Hematopoietic multipotent progenitor cell treated with erythropoietin and hydrocortisone succinate and interleukin-3 and kit ligand, for 4 days (in vitro differentiated cells): ENCODE measurements at places on chromosomes 3 and 15.
A peak's percentile ranks its signal among the peaks of the same experiment; 100 is the strongest.

GRCh38 chr15:20271647-20272046 is 270.0 kb downstream of the GOLGA6L6 start:
- DNase-seq = no peak

- DNase-seq = no peak
Measured at GRCh38 chr15:94098921-94099573, 132.3 kb upstream of the MCTP2 start.

DNA sequence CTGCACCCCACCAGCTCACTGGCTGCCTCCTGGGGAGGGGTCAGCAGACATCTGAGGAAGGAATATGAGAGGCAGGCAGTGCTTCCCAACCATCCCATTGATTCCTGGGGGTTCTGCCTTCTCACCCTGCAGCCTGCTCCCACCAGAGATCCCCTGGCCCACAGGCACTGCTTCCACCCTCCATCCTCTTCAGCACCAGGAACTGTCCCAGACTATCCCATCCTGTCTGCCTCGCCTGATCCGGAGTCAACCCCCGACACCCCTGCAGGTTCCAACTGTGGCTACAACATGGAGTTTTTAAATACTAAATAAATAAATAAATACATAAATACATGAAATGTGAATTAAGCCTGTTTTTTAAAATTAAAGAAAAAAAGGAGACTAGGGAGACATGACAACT is 43.6 kb downstream of the CACNA2D2 start:
- DNase-seq = no peak

DNA sequence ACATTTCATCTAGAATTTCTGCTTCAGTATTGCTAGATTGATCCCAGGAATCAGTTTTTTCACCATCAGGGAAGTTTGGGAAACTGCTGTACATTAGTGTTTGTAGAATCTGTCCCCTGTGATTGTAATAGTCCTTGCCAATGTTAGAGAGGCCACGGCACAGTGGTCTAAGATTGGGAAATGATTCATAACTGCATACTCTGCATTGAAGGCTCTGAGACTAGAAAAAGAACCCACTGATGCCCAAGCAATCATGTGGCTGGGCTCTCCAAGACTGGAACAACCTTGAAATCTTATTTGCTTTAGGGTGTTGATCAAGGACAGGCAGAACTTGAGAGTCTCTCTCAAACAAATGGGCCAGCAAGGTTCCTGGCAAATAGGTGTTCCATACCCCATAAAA is 245.6 kb upstream of the LRTM1 start:
- no peak for DNase-seq

DNA sequence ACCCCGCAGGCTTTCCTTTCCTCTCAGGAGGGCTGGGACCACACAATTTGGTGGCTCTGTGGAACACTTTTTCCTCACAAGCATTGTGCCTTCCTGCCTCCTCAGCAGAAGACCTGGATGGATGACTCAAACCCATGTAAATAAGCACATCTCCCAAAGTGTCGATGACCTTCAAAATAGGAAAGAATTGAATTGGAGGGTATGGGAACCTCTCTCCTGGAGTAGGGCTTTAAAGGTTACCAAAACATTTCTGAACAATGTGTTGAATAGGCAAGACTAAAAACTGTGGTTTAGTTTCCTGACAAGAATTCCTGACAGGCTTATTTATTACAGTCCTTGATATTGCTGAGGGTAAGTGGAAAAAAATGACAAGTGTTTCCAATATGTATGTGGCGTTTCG is 118.2 kb downstream of the ALDH1A2 start:
- DNase-seq = no peak

DNA sequence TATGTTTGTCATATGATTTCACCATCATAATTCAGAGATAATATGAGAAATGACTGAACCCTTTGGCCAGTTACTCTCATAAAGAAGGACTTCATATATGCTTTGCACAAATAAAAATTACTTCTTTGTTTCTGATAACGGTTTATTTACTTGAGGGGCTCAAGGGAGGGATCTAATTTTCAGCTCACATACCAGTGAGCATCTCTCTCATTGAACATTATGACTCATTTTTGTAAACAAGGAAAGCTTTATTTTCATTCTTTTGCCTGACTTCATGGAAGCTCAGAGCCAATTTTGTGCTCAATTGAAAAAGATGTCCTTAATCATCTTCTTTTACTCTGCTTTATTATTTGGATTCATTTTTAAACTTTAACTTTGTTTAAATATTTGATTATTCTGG is 5.8 kb downstream of the NLGN1 start:
- DNase-seq = no peak

DNA sequence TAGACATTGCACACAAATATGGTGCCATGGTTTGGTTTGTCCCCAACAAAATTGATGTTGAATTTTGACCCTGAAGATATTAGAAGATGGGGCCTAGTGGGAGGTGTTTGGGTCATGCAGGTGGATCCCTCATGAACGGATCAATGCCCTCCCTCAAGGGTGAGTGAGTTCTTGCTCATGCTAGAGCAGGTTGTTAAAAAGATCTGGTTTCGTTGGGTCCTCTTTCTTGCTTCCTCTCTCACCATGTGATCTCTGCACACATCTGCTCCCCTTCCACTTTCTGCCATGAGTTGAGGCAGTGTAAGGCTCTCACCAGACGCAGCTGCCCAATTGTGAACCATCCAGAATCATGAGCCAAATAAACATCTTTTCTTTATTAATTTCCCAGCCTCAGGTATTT is 87.8 kb upstream of the MDFIC2 start:
- DNase-seq = no peak

- DNase-seq = no peak
Measured at GRCh38 chr3:58206406-58207011, 4.3 kb downstream of the DNASE1L3 start.

DNA sequence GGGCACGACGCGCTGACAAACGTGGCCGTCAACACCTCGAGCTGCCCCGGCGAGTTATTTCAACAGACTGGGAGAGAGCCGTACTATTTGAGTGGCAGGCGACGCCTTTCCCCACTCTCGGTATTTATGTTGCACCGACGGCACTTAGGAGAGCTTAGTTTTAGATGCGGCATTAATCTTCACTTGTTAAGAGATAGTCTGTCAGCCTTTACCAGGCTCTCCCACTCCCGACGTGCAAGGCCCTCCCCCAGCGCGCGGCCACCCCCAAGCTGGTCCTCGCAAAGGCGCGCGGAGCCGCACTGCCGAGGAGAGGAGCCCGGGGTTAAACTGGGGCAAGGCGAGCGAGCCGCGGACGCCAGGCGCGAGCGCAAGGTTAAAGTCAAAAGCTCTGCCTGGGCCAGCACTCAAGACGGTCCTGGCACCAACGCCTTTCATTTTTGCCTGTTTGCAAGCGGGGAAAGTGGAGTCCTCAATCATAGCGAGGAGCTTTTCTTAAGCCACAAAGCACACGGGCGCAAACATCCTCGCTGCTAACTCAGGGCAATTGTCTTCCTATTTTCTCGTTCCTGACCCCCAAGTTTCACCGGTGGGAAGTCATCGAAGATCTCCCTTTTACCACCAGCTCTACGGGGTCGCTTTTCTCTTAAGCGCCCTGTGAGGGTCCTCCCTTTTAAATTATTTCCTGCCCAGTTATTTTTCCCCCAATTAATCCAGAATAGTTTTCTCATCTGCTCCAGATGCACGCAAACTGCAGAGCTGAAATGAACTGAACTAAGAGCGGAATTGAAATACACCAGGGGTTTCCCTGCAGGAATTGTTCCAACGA is 86.6 kb downstream of the NR2F2 start:
- peak; percentile 4 for DNase-seq

GRCh38 chr15:81117136-81117535 is 16.9 kb upstream of the CFAP161 start:
- no peak for DNase-seq

DNA sequence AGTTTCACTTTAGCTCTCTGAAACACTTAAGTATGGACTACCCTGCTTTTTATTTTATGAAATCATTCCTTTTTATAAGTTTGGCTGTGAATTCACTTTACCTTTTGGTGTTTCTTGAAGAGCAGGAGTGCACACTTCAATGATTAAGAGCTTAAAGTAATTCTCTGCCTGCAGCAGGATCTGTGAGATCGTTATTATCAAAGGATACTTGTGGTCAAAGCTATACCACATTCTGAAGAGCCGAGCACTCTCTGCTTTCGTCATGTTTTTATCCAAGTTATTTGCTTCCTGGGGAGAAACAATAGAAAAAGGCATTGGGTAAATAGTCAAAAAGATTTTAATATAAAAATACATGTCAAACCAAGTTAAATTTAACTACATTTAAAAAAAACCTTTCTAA is 243.7 kb downstream of the CHST2 start:
- peak; percentile 79 for DNase-seq

GRCh38 chr3:120850381-120851295 is 57.4 kb upstream of the STXBP5L start:
- no peak for DNase-seq

DNA sequence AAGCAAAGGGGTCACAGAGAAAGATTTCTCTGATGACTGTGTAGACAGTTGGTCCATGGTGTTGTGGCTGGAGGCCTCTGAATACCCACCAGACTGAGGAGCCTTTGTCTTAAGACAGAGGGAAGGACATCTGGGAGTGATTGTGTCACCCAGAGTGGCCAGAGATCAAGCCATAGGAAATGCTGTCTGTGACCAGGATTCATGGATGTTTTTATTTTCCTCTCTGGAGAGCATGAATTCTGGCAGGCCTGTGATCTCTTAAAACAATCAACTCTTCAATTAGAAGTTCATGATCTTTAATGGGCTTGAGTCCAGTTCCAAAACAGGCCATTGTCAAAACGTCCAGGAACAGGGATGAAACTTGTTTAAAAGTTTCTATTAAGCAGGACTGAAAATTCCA is 198.9 kb upstream of the CTDSPL start:
- no peak for DNase-seq

- DNase-seq = no peak
Measured at GRCh38 chr15:88619796-88620195, 1.3 kb upstream of the AEN start.

DNA sequence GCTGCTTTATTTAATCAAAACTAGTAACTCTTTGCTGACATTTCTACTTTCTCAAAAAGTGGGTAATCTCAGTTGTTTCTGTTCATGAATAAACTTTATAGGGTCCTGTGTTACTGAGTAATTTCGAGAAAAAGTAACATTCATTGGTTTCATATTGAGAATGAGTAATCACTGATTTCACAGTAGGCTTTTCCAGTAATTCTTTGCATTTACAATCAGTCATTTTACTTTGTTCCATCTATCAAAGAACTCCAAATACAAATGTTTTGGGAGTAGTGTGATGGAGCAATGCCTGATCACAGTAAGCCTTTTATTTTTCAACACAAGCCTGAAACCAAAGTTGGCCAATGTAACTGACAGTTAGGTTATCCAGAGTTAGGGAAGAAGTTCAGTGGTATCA is 353.6 kb downstream of the ULK4 start:
- no peak for DNase-seq

GRCh38 chr3:80750637-80751036 is 982.8 kb upstream of the ROBO1 start:
- DNase-seq = no peak

DNA sequence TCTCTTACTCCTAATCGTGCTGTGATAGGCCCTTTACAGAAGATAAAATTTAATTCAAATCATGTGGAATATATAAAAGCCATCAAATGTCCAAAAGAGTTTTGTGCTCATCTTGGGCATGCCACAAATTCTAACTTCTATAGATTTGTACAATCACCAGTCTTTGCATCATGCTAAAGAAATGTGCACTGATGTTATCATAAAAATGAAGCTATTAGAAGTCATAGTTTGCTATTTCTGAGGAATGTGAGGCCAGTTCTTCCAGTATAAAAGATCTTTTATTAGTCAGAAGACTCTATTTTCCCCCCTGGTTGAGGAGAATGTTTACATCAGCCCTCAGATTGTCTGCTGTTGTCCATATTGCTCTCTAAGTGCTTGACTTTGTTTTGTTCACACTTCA is 2.1 kb upstream of the ANXA2 start:
- DNase-seq = no peak

GRCh38 chr15:82641129-82641798 is 5.9 kb downstream of the CPEB1 start:
- DNase-seq = no peak

GRCh38 chr3:70112751-70113150 is 113.2 kb downstream of the SAMMSON start:
- DNase-seq = no peak

GRCh38 chr15:78752492-78753358 is 58.5 kb downstream of the ADAMTS7 start:
- DNase-seq = no peak

- no peak for DNase-seq
Measured at GRCh38 chr15:72042054-72042453, 75.9 kb downstream of the MYO9A start.
